ENCODE measurements at places on chromosomes 7 and 10.

- peak; percentile 78 for DNase-seq
These were observed 438.8 kb downstream of the HTR7 start for GRCh38 chr10:90418869-90419652.

DNA sequence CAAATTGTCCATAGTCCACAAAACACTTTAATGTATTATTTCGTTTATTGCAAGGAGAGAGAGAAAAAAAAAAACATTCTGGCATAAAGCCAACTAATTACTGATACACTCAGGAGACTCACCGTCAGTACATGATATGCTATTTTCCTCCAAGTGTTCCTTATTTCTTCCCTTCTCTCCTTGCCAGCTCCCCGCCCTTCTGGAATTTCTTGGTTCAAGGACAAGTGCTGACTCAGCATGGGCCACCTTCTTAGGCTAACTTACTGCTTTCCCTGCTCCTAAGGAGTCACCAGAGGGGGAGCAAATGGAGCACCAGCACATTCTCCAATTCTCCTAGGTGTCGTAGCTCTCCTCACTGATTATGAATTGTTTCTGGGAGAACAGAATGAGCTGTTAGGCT is 133.8 kb upstream of the HDAC9 start:
- no peak for DNase-seq

DNA sequence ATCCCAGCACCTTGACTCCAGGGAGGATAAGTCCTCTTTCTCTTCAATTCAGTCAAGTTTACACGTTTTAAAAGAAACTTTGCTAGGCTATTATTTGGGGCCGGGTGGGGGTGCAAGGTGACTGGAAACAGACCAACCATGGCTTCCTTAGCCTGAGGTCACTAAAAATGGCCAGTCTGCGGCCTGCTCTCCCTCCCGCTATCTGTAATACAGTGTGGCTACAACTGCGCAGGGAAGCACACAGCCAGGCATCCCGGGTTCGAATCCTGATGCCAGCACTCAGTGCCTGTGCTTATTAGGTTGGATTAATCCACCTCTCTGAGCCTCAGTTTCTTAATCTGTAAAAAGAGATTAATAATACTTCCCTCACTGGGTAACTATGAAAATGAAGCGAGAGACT is 19.5 kb downstream of the ATP6V1F start:
- no peak for DNase-seq

DNA sequence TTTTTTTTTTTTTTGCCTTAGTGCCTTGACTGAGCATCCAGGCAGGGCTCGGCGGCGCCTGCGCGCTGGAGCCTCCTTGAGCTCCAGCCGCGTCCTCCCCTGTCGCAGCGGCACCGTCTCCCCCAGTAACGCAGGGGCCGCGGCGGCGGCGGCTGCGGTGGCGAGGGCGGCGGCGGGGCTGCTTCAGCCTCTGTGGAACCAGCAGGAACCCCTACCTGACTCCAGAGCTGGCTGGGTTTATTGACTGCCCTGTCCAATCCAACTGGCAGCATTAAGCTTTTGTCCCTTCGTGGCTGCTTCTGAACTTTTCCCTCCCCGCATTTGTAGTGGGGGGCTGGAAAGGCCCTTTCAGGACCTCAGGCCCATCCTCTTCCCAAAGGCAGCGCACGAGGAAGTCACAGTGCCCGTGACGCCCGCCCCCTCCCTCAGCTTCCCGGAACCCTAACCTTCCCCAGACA is at the start of gene GPR85:
GPR85 (minus strand) TSS at position 397 of the 458 bp plus-strand sequence. CDS start 2,106 bp downstream, outside the sequence.
- no peak for DNase-seq

- DNase-seq, result peak; percentile 39
These were observed at the start of gene MICALL2 for GRCh38 chr7:1458683-1459511. Gene MICALL2 (minus strand): TSS chr7:1459470. CDS start chr7:1459326, 144 bp downstream.

DNA sequence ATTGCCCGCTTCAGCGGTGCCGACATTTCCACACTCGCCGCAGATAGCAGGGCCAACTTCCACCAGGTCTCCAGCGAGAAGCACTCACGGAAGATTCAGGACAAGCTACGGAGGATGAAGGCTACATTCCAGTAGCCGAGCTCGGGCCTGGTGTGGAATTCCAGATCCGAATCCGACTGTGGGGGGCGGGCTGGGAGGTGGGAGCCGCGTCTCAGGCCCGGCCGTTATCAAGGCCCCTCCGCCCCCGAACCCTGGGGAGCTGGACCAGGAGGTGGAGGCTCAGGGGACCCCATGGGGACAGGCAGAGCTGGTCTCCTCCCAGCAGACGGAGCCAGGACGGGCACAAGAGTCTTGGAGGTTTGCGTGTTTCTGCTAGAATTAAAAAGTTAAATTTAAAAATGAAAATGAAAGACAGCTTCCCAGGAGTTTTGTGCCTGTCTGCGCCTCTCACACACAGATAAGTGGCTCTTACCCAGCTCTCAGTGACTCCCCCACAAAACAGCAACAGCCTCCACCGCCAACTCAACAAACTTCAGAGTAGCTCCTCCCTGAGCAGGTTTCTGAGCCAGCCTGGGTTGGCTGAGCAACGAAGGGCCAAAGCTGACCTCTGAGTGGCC is 5.2 kb upstream of the UTF1 start:
- DNase-seq, result peak; percentile 5

GRCh38 chr7:88200789-88201188 is 19.0 kb downstream of the SRI start:
- no peak for DNase-seq

- DNase-seq, result no peak
These were observed 98.2 kb downstream of the MAPK8 start for GRCh38 chr10:48404646-48405045.

DNA sequence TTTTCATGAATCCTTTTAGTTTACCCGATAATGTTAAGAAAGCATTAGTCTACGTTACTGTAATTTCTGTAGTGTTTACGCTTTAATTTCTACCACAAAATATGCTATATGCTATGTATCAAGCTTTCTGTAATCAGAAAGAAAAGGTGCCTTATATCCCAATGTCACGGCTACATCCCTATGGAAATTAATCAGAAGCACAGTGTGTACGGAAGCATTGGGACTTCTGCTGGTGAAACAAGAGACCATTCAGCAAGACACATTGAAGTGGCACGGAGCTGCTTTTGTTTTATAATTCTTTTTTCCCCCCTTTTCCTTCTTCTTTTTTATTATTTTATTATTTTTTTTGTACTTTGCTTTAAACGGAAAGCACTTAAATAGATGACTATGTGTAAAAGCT is 31.2 kb upstream of the SH2B2 start:
- DNase-seq, result no peak

DNA sequence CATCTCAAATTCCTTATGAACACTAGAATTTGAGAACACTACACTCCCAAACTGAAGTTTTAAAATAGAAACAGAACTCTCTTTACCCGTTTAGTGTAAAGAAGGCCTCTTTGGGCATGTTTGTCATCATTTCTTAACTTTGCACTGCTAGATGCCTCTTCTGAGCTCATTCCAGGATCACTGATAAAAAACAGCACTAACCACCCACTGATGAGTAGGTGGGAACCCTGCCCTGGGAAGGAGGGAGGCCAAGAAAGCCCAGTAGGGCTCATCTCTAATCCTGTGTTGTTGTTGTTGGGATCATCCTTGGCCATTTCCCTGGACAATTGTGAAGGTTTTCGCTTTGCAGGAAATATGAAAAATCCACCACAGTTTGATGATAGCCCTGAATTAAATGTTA is 68.2 kb downstream of the CUBN start:
- no peak for DNase-seq

DNA sequence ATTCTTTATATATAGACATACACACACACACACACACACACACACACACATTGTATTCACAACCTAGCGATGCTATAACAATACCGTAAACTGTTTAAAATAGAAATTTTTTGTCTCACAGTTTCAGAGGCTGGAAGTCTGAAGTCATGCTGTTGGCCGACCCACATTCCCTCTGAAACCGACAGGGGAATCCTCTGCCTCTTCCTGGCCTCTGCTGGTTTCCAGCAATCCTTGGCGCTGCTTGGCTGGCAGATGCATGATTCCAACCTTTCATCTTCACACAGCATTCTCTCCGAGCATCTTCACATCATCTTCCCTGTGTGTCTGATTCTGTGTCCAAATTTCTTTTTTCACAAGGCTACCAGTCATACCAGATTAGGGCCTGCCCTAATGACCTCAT is 94.8 kb downstream of the CCDC71L start:
- DNase-seq, result no peak

- DNase-seq, result no peak
These were observed 598.8 kb downstream of the SUGCT start for GRCh38 chr7:40733578-40733977.

DNA sequence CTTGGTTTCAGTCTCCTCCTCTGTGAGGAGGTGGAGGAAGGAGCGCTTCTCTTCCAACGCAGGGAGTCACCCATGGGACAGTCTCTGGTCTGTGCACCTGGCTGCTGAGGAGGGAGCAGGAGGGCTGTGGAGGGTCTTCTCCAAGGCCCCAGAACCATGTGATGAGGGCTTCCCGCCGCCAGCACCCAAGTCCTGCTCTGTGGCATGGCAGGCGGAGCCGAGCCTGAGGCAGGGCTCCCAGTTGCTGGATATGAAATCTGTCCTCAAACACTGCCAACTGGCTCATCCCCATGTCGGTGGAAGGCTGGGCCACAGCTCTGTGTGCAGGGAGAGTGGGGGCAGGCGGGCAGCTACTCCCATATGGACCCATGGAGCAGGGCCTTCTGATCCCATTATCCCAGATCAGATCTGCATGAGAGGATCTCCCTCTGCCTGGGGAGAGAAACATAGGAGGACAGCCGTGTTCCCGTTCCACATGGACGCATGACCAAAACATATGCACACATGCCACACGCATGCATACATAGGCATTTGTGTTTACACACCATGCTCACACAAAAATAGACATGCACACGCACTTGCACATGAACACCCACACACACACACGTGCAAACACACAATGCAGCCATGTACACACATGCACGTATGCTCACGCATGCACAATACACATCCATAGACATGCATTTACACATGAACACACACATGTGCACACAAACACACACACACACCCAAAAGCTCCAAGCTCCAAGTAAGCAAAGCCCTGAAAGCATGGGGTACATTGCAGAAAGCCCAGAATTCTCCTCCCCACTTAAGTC is 38.8 kb upstream of the EN2 start:
- no peak for DNase-seq

DNA sequence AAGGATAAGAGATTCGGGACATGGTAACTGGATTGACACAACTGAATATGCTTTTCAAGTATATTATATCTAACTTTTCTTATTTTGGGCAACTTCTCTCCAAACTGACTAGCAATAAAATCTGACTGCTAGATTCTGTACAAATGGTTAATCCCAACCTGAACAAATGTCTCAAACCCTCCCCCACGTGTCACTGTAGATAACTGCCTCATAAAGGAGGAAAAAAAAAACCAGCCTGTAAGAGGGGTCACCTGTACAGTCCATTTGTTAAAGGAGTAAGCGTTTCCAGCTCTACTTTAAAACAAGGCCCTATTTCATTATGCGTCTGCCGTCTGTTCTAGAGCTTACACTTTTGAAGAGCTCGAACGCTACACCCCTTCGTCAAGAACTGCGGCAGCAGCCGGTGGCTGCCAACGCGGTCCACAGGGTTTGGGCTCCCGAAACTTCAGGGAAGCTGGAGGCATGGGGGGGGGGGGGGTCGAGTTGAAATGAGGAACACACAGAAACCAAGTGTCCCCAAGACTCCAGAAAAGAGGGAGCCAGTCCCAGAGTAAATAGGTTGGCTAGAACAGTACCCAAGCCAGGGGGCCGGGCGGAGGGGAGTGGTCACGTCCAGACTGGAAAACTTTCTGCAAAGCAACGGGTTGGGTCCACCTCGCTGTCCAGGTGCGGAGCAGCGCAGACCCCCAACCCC is 492 bp downstream of the COG5 start:
- DNase-seq, result no peak

- no peak for DNase-seq
These were observed 563.1 kb upstream of the GALNT17 start for GRCh38 chr7:70568674-70569334.

DNA sequence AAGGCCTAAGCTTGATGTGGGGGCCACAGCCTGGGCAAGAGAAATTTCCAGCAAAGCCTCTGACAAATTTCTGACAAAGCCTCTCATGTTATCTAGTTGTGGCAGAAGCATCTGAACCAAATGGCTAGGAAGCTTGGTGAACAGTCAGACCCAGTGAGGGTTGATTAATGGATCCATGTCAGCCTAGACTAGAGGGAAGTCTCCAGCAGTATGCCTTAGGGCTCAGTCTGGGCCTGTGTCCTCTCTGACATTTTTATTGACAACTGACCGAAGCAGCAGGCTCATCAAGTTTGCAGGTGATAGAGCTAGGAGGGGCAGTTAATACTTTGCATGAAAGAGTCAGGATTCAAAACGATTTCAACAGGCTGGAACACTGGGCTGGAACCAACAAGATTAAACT is 25.3 kb downstream of the HIF1AN start:
- DNase-seq, result no peak

DNA sequence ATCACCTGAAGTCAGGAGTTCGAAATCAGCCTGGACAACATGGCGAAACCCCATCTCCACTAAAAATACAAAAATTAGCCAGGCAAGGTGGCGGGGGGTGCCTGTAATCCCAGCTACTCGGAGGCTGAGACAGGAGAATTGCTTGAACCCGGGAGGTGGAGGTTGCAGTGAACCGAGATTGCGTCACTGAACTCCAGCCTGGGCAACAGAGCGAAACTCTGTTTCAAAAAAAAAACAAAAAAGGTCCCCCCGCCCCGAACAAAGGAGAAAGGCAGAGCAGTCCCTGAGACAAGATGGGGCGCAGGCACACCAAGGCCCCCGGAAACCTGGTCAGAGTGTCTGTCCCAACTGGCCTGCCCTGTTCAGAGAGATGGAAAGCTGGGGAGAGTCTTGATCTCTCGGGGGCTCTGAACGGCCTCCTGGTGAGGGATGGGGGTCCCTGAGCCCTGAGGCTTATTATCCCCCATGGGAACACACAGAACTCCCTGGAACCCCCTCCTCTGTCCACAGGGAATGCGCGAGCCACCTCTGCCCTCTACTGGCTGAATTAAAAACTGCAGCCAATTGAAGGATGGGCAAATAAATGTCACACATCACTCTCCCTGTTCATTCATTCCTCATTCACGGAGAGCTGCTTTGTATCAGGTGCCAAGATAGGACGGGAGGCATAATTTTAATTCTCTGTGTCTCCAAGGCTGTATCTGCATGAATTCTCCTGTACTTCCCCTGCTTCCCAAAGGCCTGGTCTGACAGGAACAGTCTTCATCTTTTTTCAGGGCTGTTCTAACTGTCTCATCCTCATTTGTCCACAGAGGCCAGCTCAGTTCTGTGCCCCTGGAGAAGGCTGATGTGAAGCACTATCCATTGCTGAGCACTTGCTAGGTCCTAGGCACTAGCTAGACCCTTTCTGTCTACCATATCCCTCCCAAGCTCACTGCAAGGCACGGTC is 28.9 kb downstream of the MAT1A start:
- DNase-seq, result no peak
